NCI-H2029 (cell line): ENCODE measurements at places on chromosomes 3 and 15.

DNA sequence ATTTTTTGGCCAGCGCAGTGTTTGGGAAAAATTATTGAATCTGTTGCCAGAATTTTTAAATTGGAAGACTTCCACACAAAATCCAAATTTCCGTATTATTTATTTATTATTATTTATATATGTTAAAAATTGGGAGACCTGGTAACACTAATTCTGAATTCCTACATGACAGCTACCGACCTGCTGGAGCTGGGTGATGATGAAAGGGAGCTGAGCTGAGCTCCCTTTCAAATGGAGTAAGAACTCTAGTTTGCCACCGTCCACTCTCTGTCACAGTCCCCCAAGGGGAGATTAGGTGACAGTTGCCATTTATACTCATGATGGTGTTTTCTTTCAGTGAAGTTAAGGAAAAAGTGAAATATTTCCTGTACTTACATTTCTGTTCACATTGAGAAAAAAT is 1.4 kb downstream of the CRTC3 start:
- no peak for DNase-seq

GRCh38 chr3:50423543-50423942 is 64.2 kb upstream of the TMEM115 start:
- peak; percentile 71 for DNase-seq

DNA sequence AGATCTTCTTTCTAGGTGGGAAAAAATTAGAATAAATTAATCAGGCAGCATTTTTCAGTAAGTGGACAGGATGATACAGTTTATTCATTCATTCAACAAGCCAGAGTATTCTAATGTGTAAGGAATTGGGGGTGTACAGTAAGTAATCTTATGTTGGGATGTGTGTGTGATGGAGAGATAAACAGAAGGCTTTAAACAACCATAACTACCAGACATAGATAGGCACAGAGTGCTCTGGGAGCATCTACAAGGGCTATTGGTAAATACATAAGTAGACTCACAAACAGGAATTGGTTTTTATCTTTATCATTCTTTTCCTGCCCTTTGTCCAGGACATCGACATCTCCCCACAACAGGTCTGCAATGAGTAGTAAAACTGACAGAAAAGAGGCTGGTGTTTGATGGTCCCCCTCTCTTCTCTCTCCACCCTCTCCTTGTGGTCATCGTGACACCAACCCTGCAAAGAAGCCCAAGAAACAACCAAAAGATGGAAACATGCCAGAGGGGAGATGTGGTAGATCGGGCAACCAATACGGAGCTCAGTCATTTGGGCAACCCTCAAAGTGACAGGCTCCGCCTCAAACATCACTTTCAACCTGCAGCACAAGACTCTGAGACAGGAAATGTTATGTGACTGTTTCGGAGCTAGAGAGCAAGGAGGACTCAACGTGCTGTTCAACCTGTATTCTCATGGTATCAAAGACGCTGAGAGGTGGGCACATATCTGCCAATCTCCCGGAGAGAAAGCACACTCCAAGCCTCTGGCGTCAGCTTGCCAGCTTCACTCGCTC is 28.7 kb upstream of the B3GNT5 start:
- no peak for DNase-seq

GRCh38 chr3:149273096-149273751 is 51.6 kb upstream of the CP start:
- peak; percentile 70 for DNase-seq

DNA sequence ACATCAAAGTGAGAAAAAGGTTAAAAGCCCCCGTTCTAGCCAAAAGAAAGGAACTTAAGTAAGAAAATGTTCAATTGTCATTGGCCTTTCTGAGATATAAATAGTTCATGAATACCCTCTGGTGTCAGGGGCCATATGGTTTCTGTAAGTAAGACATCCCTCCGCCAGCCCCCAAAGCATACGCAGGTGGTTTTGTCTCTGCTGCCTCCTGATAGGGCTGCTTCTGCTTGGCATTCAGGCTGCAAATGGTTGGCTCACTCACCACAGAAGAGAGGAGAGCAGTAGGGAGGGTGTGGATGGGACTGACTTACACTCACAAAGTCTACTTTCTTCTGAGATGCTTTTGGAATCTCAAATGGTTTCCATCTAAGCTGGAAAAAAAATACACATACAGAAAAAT is 29.8 kb downstream of the HGD start:
- DNase-seq, result no peak

GRCh38 chr3:52787672-52788625 is 6.6 kb upstream of the ITIH3 start:
- DNase-seq, result no peak

DNA sequence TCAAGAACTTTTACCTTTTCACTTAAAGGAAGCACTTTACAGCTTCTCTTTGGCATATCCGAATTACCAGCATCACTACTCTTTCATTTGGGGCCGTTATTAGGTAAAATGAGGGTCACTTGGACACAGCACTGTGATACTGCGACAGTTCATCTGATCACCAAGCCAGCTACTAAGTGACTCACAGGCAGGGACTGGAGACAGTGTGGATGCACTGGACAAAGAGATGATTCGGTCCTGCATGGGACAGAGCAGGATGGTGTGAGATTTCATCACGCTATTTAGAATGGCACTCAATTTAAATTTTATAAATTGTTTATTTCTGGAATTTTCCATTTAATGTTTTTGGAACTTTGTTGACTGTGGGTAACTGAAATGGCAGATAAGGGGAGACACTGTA is 166.9 kb upstream of the IL12A start:
- no peak for DNase-seq

- DNase-seq, result no peak
These were observed 102.4 kb upstream of the IGSF10 start for GRCh38 chr3:151563305-151563704.

DNA sequence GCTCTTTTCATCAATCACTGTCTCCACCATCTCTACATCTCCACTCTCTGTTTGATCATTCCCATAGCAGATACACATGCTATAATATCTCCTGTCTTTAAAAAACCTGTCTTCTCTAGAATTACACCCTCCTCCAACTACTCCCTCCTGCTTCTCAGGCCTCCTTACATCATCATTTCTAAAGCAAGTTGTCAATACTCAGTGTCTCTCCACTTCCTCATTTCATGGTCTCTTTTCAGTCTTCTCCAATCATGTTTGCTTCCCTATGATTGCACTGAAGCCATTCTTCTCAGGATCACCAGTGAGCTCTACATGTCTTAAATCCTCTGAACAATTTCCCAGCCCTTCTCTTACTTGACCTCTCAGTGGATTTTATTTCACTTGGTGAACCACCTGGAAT is 87.0 kb upstream of the ZNF280D start:
- no peak for DNase-seq

- DNase-seq, result no peak
These were observed 87.4 kb downstream of the RAD18 start for GRCh38 chr3:8875836-8876235.

DNA sequence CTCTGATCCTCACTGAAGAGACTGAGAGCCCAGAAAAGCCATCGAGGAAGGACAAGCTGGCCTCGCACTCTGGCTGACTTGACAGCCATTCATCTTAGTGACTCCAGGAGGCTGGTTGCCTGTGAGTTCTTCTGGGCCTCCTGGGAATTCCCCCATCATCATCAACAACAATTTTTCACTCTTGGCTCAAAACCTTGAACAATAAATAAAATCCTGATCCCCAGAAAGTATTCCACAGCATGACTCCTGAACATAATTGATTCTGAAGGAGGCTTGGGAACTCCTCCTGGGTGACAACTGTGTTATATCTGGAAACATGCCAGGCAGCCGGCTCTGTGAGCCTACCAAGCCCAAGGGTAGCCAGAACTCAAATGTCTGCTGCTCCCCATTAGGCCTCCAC is 188.6 kb downstream of the SHQ1 start:
- peak; percentile 33 for DNase-seq

- DNase-seq, result no peak
These were observed 81.1 kb downstream of the MEGF11 start for GRCh38 chr15:66172324-66172980.

DNA sequence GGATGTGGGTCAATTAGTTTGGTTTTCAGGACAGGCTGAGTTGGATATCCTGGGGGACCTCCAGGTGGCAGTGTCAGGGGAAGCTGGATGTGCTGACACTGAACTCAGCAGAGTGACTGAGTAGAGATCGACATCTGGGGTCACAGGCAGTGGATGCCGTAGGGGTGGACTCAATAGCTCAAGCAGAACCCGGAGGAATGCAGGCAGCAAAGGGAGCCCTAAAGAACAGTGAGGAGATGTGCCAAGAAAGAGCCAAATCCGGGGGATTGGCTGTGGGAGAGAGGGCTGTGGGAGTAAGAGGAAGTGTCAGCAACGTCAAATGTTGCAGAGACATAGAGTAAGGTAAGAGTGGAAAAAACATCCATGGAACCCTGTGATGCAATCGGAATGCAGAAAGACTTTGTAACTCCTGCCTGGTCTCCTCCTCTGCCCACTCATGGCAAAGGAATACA is 11.6 kb downstream of the CCR5AS start:
- DNase-seq, result no peak

- DNase-seq, result peak; percentile 46
These were observed 234.7 kb upstream of the LYSMD4 start for GRCh38 chr15:99967841-99968371.

- no peak for DNase-seq
These were observed 301.8 kb downstream of the LPP start for GRCh38 chr3:188455748-188456147.

DNA sequence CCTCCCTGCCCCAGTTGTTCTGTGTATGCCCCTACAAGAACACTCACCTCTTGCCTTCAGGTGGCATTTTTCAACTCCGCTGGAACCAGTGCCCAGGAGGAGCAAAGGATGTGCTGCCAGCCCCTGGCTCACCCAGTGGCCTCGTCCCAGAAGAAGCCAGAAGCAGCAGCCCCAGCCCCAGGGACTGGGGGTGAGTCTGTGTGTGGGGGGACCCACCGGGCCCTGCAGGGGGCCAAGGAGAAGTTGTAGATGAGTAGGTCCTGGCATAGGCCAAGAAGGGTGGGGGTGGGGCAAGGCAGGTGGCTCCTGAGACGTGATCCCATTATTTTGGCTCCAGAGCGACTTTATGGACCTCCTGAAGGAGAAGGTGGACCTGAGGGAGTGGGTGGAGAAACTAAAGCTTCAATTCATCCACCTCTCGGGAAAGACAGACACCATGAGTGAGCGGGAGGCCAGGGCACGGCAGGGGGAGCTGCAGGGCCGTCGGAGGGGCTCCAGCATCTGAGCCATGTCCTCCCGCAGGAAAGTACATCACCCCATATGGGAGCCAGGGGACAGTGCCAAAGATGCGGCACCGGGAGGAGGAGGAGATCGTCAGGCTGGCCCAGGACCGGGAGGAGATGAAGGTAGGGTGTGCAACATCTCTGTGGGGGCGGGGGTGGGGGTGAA is 29.3 kb downstream of the NGRN start:
- DNase-seq, result no peak

DNA sequence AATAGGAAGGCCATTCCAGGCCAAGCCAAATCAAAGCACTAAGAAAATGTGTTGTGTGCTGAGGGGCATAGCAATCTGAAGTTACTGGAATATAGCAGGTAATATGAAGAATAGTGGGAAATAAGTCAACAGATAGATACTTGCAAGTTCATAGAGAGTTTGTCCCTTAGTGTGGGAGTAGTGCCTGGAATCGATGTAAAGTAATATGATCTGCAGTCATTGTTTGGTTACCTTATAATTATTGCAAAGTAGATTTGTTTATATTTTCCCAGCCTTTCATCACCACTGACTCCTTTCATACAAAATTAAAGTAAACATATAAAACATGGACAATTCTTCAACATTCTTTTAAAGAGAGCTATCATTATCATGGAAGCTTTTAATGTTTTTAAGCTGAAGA is 420.9 kb upstream of the NECTIN3 start:
- DNase-seq, result no peak

- peak; percentile 45 for DNase-seq
These were observed 6.6 kb upstream of the CHSY1 start for GRCh38 chr15:101258238-101259144.

- DNase-seq, result peak; percentile 65
These were observed 1.5 kb upstream of the TNK2 start for GRCh38 chr3:195909644-195910498.

DNA sequence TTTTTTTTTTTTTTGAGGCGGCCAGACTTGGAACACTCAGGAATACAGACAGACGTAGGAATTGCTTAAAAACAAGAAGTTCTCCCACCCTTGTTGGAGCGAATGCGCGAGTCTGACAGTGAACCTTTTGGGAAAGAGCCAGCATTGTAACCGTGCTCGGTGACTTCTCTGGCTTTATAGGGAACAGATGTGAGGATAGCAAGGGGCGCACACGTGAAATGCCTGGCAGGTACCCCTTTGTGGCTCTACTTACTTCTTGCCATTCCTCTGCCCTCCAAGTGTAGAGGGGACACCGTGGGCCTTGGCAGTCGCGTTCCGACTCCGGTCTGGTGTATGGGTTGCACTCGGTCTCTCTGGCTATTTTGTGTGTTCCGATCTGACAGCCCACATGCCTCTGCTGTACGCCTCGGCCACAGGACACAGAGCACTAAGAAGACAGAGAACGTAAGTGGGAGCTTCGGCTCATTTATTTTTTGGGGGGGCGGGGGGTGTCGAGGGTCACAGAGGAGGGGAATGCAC is 126.4 kb downstream of the ADAMTS9 start:
- DNase-seq, result no peak

GRCh38 chr3:69456631-69457030 is 70.7 kb upstream of the FRMD4B start:
- DNase-seq, result no peak

DNA sequence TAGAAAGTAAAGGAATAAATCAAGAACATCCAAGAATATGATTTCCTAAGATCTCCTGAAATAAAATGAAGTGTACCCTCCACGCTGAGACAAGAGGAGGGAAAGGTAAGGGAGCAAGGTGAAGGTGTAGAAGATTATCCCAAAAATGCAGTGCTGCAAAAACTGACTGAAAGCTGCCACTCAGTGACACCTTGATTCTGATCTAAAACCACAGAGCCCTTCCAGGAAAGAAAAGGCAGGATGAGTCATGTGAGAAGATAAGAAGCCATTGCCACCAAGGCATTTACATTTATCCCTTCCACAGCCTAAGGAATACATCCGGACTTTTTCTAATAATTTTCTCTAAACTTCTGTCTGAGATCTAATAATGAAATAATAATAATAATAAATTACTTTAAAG is 49.9 kb downstream of the IGSF11 start:
- DNase-seq, result no peak

- DNase-seq, result no peak
These were observed 148.1 kb downstream of the LMLN start for GRCh38 chr3:198107840-198108734.

DNA sequence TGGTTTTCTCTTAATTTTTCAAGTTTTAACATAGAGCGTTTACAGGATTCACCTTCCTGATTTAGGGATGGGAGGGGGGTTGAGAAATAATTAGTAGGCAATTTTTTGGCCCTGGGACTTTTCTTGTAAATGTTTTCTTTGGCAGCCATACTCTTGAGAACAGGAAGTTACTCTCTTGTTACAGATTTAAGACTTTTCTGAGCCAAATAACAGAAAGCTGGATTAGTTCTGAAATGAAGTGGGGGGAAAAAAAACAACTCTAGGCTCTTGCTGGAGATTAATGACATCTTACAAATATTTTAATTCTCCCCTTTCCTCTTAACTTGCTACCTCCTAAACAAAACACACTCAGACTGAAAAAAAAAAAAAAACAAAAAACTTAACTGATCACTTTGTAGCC is 13.8 kb upstream of the POLR2M start:
- no peak for DNase-seq
